Ecto neural progenitor cell (in vitro differentiated cells): ENCODE measurements at places on chromosomes 5 and 9.

- DNase-seq, result no peak
Measured at GRCh38 chr5:178223196-178223773, 9.3 kb downstream of the PHYKPL start.

DNA sequence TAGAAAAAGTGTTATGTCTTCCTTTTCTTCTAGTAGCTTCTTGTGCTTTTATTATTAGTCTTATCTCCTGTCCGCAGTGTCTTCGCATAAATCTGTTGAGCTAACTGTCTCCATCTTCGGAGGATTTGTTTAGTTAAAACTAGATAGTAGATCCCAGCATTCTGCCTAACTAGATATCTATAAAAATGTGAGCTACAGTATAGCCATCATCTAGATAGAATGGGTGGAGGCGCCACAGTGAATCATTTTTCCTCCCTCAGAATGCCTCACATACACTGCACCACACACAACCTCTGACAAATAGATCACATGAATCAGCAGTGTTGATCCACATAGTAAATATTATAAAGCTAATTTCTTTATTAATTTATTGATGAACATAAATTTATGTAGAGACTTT is 220.3 kb upstream of the GAS1 start:
- no peak for DNase-seq

DNA sequence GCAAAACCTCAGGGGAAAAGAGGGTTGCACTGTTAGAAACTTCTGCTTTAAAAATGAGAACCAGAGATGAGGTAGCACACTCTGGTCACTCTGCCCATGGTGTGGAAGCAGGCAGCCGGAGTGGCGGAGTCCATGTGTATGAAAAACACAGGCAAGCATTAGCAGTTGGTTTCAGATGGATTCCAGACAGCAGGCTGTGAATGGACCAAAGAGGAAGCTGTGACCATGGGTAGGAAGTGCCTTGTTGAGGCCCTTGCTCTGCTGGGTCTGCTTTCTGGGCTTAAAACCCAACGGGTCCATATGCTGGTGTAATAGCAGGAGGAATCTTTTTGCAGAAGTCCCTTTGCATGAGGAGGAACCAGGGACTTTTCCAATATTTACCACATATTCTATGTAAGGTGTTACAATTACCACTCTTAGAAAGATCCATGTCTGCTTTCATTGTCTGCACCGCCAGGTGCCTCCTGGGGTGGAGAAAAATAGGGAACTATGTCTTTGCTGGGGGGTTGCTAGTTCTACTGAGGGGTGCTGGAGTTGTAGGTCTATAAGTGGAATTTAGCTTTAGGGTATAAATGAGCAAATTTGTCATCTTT is 77.0 kb downstream of the ANKRD55 start:
- no peak for DNase-seq

DNA sequence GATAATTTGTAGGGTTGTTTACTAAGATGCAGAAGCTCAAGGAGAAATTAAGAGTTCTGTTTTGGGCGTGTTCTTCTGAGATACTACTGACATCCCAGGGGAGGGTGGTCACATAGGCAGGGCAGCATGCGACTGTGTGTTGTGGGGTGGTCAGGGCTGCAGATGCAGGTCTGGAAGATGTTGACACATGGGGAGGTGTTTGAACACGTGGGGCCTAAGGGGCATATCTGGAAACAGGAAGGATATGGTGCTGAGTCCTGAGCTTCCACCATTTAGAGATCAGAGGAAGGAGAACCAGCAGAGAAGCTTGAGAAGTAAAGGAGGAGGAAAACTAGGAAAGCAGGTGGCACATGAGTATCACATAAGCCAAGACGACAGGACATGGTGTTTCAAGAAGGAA is 228.2 kb downstream of the ADGRV1 start:
- no peak for DNase-seq

- DNase-seq, result peak; percentile 76
Measured at GRCh38 chr9:127554966-127555839, 56.9 kb upstream of the STXBP1 start.

DNA sequence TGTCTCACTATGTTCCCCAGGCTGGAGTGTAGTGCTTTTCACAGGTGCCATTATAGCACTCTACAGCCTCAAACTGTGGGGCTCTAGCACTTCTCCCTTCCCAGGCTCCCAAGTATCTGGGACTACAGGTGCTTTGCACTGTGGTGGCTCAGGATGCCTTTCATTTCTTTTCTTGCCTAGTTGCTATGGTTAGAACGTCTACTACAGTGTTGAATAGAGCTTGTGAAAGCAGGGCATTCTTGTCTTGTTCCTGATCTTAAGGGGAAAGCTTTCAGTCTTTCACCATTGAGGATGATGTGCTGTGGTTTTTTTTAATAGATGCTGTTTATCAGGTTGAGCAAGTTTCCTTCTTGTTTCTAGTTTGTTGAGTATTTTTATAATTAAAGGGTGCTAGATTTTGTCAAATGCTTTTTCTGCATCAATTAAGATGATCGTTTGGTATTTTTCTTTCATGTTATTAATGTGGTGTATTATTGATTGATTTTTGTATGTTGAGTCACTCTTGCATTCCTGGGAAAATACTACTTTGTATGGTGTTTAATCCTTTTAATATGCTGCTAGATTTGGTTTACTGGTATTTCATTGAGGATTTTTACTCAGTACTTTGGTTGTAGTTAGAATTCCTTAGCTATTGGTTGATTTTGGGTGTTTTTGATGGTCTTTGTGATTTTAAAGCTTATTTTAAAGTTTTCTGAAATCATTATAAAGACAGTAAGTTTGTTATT is 35.6 kb downstream of the GPBP1 start:
- DNase-seq, result no peak

GRCh38 chr5:8756498-8757084 is 789.3 kb downstream of the SEMA5A start:
- DNase-seq, result no peak

DNA sequence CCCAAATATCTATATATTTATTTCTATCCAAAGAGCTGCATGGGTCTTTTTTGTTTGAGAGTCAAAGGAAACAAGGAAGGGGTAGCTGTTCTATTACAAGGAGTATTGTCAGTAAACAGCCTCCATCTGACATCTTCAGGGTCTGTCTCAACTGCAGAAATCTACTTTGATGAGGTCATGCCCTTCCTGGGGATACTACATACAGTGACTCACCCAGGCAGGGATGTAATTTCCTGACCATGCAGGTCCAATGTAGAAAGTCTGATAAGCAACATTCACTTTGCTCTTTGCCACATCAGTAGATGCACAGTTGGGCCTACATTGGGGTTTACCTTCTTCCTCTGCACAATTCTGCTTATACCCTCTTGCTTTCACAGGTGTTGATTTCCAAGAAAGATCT is 165.5 kb downstream of the TLR4 start:
- DNase-seq, result no peak
